CD4-positive, alpha-beta T cell treated with Interferon gamma for 1 hour (primary cell): ENCODE measurements at places on chromosomes 1 and 21.

- DNase-seq, result no peak
Measured at GRCh38 chr1:11535316-11535715, 56.4 kb downstream of the DISP3 start.

DNA sequence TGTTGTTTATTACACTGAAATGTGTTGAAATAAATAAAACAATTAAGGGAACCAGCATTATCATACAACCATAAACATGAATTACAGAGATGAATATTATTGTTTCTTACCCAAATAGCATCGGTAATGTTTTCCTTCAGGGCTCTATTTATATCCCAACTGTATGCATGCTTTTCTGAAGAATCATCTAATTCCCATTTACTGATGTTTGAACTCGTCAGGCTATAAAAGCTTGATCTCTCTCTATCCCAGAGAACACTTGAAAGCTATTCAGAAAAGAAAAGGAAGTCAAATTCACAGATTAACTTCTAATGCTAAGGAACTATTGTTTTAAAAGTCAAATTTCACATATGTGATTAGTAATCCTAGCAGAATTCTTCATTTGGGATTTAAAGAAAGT lies 12.4 kb downstream of the NUP133 start:
- DNase-seq, result no peak

- no peak for DNase-seq
Measured at GRCh38 chr1:218863987-218864386, 309.7 kb upstream of the LYPLAL1 start.

GRCh38 chr1:30601316-30602085 lies 121.9 kb downstream of the MATN1 start:
- no peak for DNase-seq

GRCh38 chr1:151846062-151846568 lies 6.5 kb upstream of the C2CD4D start:
- DNase-seq, result no peak

DNA sequence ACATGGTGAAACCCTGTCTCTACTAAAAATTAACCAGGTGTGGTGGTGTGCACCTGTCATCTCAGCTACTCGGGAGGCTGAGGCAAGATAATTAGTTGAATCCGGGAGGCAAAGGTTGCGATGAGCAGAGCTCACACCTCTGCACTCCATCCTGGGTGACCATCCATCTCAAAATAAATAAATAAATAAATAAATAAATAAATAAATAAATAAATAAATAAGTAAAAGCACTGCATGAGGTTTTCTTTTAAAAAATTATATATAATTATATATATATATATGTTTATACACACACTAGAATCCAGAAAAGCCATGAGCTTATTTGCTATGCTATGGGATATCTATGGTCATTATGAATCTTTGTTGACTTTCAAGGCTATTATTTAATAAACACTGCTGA lies 2.4 kb downstream of the AMPD1 start:
- DNase-seq, result no peak

DNA sequence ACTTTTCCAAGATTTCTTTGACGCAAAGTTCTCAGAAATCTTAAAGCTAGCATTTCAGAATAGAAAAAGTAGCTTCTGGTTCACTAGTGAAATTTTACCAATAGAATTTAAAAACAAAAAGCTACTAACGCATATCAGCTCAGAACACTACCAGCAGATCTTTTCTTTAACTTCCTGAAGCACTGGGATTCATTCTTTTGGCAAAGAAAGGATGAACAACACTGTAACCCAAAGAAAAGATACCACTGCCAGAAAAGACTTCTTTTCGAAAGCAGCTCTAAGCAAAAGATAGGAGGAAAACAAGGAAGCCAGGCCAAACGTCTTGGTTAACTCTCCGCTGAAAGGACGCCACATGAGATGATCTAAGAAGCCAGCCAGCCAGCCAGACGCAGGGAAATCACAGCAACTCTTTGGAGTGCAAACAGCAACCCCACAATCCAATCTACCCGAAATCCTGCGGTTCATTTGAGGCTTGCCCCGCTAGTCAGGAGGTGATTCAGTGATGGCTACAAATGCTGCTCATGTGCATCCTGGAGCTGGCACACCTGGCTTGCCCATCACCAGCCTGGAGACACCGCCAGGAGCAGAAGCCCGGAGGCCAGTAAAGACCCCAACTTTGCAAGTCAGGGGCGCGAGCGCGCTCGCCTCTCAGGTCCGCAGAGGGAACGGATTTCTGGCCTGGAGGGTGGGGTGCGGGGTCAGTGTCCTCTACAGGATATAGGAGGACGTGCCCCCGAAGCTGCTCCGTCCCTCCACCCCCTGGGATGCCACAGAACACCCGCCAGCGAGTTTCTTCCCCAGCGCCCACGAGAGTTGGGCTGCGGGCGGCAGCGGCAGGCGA lies 812 bp downstream of the NBPF1 start:
- no peak for DNase-seq

- DNase-seq, result no peak
Measured at GRCh38 chr21:41730367-41730765, 36.5 kb downstream of the RIPK4 start.

DNA sequence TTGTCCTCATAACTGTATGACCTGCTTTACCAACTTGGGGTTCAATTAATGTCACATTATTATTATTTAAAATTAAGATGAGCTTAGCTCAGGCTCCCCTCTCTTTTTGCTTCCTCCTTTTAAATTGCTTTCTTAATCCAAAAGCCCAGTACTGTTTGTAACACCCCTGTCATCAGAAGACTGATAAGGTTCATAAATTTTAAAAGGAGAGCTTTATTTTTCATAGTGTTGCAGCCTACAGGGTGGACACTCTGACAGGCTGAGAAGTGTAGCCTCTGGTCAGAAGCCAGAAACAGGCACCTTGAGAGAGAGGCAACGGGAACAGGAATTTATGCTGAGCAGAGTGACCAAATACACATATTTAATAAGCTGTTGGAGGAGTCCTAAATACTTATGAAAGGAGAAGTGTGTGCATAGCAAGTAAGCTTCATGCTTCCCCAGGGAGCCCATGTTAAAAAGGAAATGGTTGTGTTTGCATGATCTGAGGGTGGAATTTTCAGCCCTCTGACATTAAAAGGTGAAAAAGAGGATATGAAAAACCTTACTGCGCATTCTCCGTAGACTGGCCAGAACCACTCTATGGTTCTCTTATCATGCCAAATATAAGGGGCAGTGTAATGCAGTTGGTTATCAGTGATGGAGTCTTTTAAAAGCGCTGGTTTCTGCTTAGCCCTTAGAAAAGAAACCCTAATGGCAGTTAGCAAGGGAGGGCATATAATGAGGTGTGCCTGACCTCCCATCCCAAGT lies 30.5 kb upstream of the FGGY start:
- no peak for DNase-seq

DNA sequence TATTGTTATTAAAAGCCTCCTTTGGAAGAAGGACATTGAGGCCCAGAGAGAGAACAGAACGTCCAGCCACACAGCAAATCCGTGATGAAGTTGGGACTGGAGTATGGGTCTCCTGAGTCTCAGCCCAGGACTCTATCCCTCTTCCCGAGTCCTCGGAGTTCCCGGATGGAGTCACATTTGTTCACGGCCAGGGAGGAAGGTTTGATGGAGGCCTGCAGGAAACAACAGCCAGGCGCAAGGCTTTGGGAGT lies 357 bp upstream of the TXLNA start:
- no peak for DNase-seq

DNA sequence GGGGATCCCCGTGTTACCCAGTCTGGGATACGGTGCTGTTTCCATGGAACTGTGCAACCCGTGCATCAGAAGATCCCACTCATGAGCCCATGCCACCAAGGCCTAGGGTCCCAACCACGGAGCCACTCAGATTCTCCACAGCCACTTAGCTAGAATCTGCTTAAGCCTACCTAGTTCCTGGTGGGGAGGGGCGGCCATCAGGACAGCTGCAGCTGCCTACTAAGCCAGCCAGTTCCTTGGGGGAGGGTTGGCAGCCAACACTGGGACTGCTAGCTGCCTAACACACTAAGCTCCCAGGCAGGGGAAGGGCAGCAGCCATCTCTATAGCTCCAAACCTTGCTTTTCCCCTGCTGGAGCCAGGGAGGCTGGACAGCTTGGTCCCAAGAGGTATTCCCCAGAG lies 549.2 kb upstream of the BRINP3 start:
- DNase-seq, result no peak

GRCh38 chr1:70504176-70504820 lies 93.2 kb downstream of the CTH start:
- no peak for DNase-seq

GRCh38 chr1:244439391-244440032 lies 12.2 kb downstream of the ADSS2 start:
- no peak for DNase-seq

GRCh38 chr1:111943066-111943465 lies 46.4 kb downstream of the KCND3 start:
- no peak for DNase-seq

GRCh38 chr1:168396508-168396907 lies 115.8 kb downstream of the TBX19 start:
- no peak for DNase-seq

- DNase-seq, result no peak
Measured at GRCh38 chr1:202073206-202073605, 49.5 kb upstream of the GPR37L1 start.

DNA sequence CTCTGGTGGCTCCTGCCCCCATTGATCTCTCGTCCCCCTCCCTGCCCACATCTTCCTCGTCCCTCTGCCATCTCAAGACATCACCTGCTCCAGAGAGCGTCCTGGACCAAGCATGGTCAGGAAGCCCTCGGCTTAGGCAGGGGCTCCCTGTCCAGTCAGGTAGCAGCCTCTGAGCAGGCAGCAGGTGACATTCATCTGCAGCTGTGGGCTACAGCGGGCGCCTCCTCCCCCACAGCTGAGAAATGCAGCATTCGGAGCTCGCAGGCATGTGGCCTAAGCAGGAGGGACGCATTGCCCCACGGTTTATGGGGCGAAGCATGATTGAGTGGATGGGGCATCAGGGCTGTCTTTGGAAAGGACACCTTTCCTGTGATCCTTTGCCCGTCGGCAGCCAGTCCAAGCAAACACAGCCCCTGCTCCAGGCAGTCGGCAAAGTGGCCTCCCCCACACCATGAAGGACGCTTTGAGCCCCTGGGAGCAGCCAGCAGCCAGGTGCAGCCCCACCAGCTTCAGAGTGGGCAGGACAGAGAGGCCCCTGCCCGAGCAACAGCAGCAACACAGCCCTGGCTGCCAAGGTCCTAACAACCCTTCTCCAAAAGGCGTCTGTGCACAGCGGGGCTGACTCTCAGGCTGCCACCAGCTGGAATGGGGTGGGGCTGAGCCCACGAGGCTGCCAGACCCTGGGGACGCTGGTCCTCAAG lies 234.1 kb upstream of the VAMP3 start:
- DNase-seq, result no peak

- DNase-seq, result no peak
Measured at GRCh38 chr21:45146801-45147200, 72.4 kb downstream of the ADARB1 start.

DNA sequence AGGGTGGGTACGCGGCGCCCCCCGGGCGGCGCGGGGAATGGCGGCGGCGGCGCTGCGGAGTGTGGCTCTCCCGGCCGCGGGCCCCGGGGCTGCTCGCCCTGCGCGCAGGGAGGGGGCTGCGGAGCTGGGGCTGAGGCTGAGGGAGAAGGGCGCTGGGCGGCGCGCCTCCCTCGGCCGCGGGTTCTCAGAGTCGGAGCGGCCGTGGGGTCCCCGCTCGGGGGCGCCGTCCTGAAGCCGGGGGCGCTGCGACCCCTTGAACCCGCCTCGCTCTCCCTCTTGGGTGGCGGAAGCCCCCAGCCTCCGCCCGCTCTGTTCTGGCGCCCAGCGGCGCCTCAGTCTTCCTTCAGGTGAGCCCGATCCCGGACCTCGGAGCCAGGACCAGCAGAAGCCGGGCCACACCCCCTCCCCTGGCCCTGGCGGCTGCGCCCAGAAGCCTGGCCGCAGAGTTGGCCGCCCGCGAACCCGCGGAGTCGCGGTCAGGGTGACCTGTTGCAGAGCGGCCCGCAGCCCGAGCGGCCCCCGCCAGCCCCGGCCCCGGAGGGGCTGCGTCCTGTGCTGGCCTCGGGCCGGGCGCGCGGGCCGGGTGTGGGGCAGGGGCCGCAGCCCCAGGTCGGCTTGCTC lies 532 bp downstream of the RALGPS2 start:
- peak; percentile 9 for DNase-seq

DNA sequence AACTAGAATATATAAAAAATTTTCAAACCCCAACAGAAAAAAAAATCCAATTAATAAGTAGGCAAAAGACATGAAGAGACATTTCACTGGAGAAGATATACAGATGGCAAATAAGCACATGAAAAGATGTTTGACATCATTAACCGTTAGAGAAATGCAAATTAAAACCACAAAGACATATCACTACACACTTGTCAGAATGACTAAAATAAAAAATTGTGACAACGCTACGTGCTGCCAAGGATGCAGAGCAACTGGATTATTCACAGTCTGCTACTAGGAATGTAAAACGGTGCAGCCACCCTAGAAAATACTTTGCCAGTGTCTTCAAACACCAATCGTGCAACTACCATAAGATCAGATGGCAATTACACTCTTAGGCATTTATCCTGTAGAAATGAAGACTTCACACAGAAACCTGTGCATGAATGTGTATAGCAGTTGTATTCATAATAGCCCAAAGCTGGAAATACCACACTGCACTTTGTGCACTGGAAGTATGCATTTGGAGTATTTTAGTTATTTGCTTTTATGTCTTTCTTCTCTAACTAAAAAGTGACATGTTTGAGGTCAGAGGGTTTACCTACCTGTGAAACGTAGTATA lies 75.3 kb upstream of the PALMD start:
- DNase-seq, result no peak

GRCh38 chr1:219085988-219086387 lies 87.7 kb upstream of the LYPLAL1 start:
- no peak for DNase-seq

DNA sequence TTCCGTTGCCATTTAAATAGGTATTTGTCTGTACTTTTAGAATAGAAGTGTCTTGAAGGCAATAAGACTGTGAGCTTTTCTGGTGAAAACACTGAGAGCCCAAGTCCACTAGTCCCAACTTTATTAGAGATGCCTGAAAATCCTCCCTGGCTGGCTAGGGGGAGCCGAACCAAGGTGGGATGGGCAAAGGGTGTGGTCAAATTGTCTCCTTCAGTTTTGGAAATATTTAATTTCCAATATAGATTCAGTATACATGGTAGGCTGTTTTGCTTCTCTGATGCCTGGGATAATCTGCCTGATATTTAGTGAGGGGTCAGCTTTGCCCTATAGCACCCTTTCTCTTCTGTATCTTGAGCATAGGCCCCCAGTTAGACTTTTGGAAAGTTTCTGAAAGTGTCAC lies 3.5 kb downstream of the ROR1 start:
- no peak for DNase-seq

GRCh38 chr1:182299728-182300616 lies 91.6 kb downstream of the GLUL start:
- DNase-seq, result peak; percentile 39

GRCh38 chr1:211330282-211330936 lies 3.8 kb downstream of the TRAF5 start:
- no peak for DNase-seq
